ENCODE measurements at places on chromosomes 2 and 18. TPM values are rescaled to one million over a fixed set of nuclear protein-coding genes. Genes with fewer than 3 reads are reported as not detected.

Gene RGPD3
- 0.15 TPM for total RNA-seq

DNA sequence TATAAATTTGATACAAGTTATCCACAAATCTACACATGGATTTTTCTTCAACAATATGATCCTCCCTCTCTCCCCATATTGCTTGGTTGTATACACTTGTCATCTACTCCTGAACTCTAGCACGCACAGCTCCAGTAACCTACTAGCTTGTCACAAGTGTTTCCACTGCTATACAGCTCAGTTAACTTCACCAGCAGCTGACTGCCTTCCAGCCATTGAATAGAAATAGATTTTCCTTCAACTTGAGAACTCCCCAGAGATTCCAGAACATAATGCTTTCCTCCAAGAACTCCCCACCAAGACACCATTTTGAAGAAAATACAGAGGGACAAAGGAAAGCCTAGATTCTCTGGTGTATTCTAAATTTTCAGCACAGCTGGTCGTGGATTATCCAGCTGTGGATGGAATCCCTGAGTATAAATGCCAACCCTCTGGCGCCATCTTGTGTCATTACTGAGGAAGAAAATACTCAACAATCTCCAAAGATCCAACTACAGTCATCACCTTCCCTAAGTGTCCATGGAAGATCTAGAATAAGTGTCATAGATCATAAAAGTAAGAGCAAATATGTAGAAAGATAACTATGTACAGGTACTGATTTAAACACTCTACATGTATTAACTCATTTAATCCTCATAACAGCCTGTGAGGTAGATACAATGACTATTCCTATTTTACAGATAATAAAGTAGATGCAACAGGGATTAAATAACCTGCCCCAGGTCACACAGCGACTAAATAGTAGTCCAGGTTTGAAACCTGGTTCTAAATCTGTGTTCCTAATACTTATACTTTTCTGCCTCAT lies 156.7 kb downstream of the ARHGAP28 start:
- DNase-seq, result no peak
- H3K27me3 ChIP-seq, result no peaks in the 10 kb centered on the region
- H3K27ac ChIP-seq, result no peak overlapping the region
- no peak overlapping the region for H3K4me3 ChIP-seq

- no peaks in the 10 kb centered on the region for H3K27me3 ChIP-seq
- no peak for DNase-seq
- no peak overlapping the region for H3K27ac ChIP-seq
These were observed 173.3 kb downstream of the ALPK2 start for GRCh38 chr18:58455314-58456188.

DNA sequence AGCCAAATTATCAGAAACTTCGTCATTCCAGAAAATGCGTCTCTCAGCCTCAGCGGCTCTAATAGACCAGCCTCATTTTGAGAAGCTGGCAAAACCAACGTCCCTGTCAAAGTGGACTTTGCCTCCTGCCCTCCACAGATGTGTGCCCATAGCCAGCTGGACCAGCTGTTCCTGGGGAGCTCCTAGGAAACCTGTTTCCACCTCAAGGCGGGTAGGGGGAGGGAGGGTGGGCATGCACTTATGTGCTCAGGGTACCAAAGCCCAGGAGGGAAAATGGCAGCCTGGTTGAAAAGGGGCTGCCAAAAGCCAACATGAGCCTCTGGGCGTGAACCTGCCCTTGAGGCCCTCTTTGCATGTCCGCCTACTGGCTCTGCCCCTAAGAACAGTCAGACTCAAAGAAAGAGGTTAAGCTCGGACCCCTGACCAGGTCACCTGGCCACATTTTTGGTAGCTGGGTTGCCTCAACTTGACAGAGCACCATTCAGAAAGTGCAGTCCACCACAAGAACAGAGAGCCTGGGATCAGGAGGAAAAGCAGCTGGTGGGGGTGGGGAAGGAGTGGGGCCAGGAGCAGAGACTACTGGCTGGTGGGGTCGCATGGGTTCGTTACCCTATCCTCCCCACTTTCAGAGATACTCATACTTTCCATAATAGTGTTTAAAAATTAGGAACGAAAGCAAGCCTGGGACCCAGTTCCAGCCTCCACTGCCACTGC lies 3.5 kb downstream of the PER2 start:
- no peak for DNase-seq
- H3K4me3 ChIP-seq, result no peak overlapping the region
- no peak overlapping the region for H3K27ac ChIP-seq
- no peaks in the 10 kb centered on the region for H3K27me3 ChIP-seq

- no peak for DNase-seq
- no peaks in the 10 kb centered on the region for H3K27me3 ChIP-seq
- no peak overlapping the region for H3K27ac ChIP-seq
- H3K4me3 ChIP-seq, result no peak overlapping the region
- H3K36me3 ChIP-seq, result no peaks in the 10 kb centered on the region
- no peaks in the 10 kb centered on the region for H3K4me1 ChIP-seq
These were observed 16.8 kb upstream of the LRATD1 start for GRCh38 chr2:14615760-14616159.

Gene SLC4A5
- total RNA-seq, result 0.91 TPM

- H3K27ac ChIP-seq, result no peak overlapping the region
- no peaks in the 10 kb centered on the region for H3K27me3 ChIP-seq
- H3K4me3 ChIP-seq, result no peak overlapping the region
- no peaks in the 10 kb centered on the region for H3K36me3 ChIP-seq
- DNase-seq, result no peak
These were observed 84.2 kb upstream of the FAM136A start for GRCh38 chr2:70385966-70386595.

Measured in HCT116 (cell line).